ENCODE measurements at places on chromosomes 3 and 15.

GRCh38 chr3:50648313-50648712, 26.4 kb upstream of the DOCK3 start:
- no peak for DNase-seq

- DNase-seq = no peak
Observed at GRCh38 chr15:59369597-59369996, 3.1 kb downstream of the MYO1E start.

- no peak for DNase-seq
Observed at GRCh38 chr3:171556574-171557145, 96.5 kb upstream of the TNIK start.

- DNase-seq = no peak
Observed at GRCh38 chr15:63344731-63345390, 36.8 kb downstream of the CA12 start.

DNA sequence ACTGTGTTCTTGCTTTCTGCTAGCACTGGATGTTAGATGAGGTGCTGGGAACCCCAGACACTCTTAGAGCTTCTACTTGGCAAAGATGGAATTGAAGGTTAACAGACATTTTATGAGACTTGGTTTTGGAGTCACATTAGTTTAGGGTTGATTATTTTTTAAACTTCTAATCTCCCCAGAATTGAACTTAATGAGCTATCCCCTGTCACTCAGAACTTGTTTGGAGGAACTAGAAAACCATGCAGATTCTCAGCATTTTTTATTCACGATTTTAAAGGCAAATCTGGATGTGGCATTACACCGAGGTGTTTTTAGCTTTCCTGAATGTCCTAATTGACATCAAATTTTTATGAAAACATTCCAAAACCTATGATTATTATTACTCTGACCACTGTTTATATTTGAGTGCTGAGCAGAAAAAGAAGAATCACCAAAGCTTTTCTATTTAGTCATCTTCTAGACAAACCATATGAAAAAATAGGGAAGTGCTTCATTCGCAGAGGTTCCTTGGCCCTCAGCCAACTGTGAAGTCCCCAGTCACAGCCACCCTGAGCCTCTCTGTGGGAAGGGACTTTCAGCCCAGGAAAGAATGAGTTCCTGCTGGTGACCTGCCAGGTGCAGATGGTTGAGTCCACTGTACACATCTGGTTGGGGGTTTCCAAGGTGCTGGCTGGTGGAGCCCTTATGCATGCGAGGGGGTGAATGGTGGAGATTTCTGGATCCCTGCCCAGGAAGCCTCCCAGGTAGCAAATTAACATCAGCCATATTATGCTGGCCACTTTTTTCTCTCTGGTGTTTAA, 196.0 kb upstream of the TOPAZ1 start:
- no peak for DNase-seq

DNA sequence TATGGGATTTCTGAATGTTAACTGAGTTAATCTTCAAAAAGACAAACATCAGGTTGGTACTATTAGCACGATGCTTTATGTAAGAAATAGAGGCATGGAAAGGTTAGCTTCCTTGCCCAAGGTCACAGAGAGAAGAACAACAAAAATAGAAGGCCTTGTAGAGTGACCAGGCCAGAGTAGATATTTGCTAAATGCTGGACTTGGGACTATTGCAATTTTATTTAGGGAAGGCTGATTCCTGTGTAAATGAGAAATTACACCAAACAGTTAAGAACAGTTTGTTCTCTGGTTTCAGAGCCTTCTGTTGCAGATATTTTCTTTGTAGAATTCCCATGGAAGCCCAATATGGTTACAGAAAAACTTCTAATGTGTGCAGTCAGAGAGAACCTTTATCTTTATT, 16.4 kb upstream of the SLITRK3 start:
- no peak for DNase-seq

- DNase-seq = no peak
Observed at GRCh38 chr3:49500205-49500731, 30.2 kb downstream of the DAG1 start.

DNA sequence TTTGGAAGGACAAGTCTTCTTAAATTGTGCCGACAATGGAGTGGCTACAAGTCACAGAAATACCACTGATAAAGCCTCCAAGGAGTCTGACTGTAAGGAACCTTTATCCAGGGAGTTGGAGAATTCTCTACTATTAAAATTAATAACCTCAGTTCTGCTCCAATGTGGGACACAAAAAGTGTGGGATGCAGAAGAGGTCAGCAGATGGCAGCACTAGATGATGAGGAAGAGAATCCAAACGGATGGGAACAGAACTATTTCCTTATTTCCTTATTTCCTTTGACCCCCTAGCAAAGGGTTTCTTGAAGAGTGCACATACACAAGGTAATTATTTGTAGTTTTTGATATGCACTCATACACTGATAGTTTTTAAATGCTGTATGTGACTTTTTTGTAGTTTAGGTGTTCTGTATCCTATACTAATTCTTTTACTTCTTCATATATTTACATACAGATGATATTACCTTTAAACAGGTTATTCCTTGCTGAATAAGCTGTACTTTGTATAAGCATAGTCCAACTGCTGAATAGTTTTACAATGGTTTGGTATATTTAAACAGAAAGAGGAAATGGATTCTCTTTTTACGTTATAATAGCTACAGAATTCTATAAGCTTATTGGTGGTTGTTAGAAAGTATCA, 25.6 kb upstream of the NLGN1 start:
- no peak for DNase-seq
